ENCODE measurements at places on chromosomes 2 and 18.

GRCh38 chr2:164456619-164457018 lies 164.7 kb downstream of the GRB14 start:
- no peak for DNase-seq

- DNase-seq: no peak
These were observed 221.2 kb downstream of the TGIF1 start for GRCh38 chr18:3671176-3671575.

GRCh38 chr2:237388036-237388435 lies 25.9 kb downstream of the COL6A3 start:
- DNase-seq: no peak

GRCh38 chr2:112144966-112145365 lies 6.8 kb downstream of the FBLN7 start:
- DNase-seq: no peak

- DNase-seq: no peak
These were observed 385.6 kb upstream of the ID2 start for GRCh38 chr2:8296306-8296705.

DNA sequence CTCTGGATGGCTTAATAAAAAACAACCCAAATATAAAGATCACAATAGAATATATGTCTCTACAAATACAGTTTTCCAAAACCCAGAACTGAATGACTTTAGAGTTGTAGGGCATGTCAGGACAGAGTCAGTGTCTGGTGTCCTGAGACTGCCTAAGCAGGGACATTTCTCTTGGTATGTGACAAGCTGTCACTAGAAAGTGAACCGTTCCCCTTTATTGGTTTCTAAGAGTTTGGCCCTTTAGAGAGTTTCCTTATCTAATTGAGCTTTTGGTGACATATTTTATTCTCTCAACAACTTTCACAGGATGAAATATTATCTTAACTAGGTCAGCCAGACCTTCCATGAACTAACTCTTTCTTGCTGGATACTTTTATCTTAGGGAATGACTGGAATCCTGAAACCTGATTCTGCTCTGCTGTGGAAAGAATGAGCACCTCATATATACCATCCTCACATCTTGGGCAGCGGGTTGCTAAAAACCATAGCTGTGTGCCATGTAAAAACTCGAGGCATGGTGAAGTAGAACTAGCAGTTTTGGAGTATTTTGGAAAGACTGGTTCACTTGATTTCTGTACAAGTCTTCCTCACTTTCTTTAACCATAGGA lies 54.8 kb downstream of the CAVIN2 start:
- DNase-seq: no peak

DNA sequence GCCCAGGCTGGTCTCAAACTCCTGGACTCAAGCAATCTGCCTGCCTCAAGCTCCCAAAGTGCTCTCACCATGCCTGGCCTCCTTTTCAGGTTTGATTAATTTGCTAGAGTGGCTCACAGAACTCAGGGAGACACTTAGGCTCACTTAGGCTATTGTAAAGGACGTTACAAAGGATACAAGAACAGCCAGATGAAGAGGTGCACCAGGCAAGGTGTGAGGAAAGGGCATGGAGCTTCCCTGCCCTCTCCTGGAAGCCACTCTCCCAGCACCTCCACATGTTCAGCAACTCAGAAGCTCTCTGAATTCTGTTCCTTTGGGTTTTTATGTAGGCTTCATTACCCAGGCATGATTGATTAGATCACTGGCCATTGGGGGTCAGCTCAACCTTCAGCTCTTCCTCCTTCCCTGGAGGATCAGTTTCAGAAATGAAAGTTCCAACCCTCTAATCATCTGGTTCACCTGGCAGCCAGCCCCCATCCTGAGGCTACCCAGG lies 78.7 kb upstream of the RGPD5 start:
- no peak for DNase-seq

DNA sequence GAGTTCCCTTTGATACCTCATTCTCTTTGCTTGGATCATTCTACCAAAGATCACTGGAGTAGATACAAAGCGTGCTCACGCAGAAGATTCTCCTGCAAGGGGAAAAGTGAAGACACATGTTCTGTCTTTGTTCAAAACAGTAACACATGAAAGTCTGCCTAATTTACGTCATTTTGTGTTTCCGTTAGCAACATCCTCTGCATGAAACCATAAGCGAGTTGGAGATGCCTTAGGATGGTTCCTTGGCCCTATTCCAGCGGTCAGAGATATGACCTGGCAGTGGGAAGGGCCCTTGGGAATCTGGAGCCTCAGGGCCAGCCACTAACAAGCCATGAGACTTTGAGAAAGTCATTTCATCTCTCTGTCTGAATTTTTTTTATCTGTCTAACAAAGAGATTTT lies 180.9 kb upstream of the TWIST2 start:
- DNase-seq: no peak

DNA sequence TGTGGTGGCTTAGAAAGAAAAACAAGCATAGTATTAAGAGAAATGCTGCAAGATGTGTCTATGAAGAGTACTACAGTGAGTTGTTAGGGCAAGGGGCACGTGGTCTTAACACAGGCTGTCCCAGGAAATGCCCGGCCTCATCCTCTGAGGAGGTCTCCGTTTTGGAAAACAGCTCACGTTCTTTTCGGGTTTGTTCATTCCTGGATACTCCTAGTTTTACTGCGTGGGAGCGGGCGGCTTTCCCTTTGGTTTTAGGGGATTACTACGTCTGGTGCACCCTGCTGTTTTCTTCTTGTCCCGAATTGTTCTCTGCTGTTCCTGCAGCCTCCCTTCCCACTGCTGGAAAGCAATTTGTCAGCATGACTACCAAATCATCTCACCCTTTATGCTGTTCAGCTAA lies 55.5 kb upstream of the RAB6D start:
- no peak for DNase-seq

- no peak for DNase-seq
These were observed 212.4 kb downstream of the RPIA start for GRCh38 chr2:88903749-88904353.

DNA sequence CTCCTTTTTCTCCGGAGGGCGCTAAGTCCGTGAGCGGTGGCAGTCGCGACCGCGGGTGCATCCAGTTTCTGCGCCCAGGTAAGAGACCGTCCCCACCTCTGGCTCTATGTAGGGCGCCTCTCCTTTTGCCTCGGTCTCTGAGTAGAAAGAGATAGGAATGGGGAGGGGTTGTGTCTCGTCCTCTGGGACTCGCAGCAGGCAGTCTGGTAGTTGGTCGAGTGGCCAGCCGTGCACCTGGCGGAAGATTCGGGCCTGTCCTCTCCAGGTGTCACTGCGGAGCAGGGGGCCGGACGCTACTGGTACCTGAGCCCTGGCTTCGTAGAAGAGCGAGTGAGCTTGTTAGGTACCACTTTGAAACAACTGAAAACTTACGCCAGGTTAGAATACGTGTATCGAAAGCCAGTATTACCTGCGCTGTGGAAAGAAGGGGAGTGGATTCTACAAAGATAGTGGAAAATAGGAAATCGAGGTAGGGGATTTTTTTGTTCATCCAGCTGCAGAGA lies 403 bp downstream of the MAP2 start:
- no peak for DNase-seq

DNA sequence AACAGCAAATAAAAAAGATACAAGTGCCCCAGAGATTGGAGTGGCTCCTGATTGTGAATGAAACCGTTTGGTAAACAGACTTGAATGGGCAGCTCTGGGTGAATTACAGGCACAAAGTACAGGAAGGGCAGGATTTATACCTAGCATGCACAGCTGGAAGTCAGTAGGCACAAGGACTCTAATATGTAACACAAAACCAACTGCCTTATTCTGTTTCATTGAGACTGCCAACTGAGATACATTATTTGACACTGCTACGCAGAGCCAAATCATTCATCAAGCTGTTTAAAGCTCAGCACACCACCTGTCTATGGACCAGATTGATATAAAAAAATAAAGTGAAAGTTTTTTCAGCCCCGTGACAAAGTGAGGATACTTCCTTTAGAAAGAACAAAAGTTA lies 541.2 kb downstream of the NUP35 start:
- DNase-seq: no peak

DNA sequence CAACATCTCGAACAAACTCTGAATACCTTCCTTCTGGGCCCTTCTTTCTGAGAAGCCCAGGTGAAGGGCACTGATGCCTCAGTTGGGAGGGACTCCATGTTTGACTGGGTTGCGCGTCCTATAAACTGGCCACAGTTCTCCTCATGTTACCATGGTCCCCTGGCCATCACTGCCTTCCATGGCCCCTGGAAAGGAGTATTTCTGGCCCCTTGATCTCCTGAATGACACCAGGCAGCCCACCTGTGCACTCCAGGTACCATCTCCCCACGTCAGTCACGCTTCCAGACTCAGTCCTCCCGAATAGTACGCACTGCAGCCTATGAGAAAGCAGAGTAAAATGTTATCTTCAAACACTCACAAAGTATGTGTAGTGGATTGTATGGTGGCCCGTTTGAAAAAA lies 73.9 kb downstream of the ACKR3 start:
- no peak for DNase-seq

GRCh38 chr2:132656266-132656975 lies 13.6 kb downstream of the LYPD1 start:
- DNase-seq: no peak

DNA sequence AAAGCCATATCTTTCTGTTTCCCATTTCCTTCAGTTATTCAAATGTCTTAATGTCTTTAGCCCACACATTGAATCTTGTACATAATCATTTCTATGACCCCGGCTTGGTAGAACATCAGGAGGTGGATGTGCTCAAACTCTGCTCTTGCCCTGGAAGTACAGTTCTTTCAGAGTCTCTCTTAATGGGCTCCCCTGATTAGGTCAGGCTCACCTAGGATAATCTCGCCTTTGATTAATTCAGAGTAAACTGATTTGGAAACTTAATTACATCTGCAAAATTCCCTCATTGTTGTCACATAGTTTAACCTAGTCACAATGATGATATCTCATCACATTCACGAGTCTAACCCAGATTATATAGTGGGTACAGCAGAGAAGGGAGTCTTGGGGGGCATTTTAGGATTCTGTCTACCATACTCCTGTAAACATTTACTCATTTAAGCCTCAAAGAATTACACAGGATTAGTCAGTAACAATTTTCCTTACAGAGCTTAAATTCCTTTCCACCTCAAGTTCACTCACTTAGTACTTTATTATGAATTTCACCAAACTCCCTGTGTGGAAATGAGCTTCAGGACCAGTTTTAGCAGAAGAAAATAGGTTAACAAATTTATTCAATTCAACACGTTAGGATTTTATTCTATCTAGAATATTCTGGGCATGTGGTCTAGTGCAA lies 135.5 kb downstream of the FHOD3 start:
- DNase-seq: no peak

- DNase-seq: no peak
These were observed 483.8 kb upstream of the REG3G start for GRCh38 chr2:78541451-78542267.

- DNase-seq: no peak
These were observed 58.2 kb upstream of the ST6GAL2 start for GRCh38 chr2:106944215-106944614.

- DNase-seq: no peak
These were observed 545 bp downstream of the MPP4 start for GRCh38 chr2:201697899-201698298.

GRCh38 chr18:37450434-37451132 lies 115.0 kb downstream of the CELF4 start:
- no peak for DNase-seq

DNA sequence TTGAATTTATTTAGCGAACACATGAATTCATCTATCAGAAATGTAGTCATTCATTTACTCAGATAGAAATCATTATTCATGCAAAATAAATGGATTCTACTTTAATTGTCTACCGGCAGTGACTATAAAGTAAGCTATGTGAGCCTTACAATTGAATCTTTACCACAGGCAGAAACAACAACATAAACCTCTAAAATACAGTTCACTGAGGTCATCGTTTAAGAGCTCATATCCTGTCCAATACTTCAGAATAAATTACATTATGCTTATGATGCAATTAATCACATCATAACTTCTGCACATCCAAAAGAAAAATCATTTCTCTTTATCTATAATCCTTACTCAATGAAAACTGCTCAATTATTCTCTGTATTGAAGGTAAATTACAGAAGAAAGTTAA lies 244.7 kb downstream of the HNMT start:
- DNase-seq: no peak
